ENCODE measurements at places on chromosomes 2 and 18.
A peak's percentile ranks its signal among the peaks of the same experiment; 100 is the strongest.

DNA sequence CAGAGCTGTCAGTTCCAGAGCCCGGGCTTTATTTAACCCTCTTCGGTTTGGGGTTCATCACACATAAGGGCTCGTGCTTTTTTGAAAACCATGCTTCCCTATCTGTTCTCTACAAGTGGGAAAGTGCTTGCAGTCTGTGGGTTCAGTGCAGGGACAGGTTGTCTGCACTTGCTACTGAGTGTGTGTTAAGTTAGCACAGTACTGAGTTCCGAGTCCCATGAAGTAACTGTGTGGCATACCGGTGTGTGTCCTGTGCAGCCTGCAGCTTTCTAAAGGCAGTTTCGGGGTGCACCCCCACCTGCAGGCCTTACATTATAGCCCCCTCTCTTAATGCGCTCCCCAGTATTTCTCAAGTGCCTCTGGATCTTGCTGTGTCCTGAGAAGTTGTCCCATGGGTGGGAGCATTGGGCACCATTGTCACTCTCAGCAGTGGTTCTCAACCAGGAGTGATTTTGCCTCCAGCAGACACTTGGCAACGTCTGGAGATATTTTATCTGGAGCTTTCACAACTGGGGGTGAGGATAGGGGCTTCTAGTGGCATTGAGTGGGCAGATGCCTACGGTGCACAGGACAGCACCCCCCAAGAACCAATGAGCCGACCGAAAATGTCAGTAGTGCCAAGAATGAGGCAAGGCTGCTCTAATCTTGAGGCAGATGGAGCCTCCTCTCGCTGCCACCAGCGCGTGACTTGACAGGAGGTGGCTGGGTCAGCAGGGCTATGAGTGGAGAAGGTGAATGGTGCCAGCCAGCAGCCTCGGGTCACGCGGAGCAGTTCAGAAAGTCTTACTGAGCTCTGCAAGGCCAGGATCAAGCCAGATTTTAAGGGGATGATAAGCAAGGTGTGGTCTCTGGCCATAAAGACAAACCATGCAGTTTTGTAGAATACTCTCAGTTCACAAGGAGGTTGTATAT lies 152.2 kb downstream of the SMAD7 start:
- no peak for DNase-seq

DNA sequence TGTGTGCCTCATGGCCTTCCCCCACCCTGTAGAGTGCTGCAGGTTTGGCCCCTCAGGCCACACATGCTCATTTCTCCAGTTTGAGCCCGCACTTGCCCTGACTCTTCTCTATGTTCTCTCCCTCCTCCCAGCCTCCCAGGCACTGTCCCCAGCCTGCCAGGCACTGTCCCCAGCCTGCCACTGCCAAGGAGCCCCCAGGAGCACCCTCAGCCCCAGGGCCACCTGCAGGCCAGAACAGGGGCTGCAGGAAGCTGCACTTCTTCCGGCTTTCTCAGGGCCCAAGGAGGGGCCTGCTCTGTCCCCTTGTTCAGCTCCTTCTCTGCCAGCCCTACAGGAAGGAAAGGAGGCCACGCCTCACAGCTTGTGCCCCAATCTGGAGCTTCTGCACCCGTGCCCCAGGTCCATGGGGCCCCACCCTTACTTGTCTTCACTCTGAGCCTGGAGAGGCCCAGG lies 31.6 kb downstream of the CYP26B1 start:
- no peak for DNase-seq

GRCh38 chr2:84451579-84451978 lies 7.5 kb downstream of the SUCLG1 start:
- no peak for DNase-seq

- DNase-seq: no peak
Measured at GRCh38 chr2:240990726-240991377, 7.6 kb upstream of the SNED1 start.

- DNase-seq: no peak
Measured at GRCh38 chr18:63965716-63966330, 4.1 kb upstream of the SERPINB8 start.

DNA sequence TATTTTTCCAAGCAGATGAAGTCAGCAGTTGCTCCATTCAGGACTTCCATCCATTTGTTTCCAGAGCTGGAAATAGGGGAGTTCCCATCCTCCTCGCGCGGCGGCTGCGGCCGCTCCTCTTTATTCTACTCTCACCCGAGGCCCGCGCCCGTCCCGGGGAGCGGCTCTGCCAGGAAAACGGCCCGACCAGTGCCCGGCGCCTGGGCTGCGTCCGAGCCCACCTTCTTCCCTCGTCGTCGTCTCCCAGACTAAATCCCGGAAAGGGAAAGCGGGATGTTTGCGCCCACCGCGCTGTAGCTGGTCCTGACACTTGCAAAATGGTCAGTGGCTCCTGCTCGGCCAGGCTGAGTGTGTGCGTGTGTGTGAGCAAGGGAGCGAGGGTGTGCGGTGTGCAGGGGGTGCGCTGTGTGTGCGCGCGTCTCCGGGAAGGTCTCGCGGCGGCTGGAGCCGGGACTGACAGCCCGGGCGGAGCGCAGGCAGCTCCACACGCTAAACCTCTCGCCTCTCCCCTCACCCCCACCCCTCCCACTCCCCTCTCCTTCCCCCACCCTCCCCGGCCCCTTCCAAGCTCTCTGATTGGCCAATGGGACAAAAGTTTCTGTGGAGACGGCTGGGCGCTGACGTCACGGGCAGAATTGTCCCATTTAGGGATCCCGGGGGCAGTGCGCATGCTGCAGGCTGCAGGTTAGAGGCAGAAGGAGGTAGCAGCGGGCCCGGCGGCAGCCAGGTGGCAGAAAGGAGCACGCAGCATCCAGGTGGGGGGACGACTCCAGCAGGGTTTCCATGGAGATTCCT lies at the start of gene NOL4:
Gene NOL4 (minus strand): TSS at position 491 of the 795 bp plus-strand sequence. CDS start 1,660 bp downstream, outside the sequence.
- DNase-seq: no peak

DNA sequence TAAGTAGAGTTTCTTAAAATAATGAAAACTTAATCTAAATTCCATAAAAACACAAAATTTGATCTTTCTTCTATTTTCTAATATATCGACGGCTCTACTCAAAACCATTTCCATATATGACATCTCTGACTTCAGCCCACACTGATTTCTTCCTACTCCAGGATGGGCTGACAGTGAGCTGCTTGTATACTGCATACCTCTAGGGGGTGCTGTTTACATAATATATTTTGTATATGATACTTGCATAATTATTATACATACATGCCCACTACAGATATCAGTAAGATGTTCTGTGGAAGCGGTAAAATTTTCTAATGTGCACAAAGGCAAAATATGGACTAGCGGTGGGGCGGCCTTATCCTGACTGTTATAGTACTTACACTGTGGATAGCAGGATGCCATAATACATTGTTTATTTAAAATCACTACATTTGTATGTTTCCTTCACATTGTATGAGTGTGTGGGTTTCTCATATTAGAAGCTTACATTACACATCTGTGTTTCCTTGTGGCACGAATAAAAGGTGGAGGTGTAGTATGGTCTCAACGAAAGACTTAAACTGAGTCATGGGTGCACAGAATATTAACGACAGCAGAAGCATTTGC lies 66.1 kb upstream of the NXPH2 start:
- no peak for DNase-seq

- DNase-seq: no peak
Measured at GRCh38 chr2:174446531-174446930, 40.3 kb downstream of the GPR155 start.

GRCh38 chr2:37441055-37441454 lies 96.6 kb downstream of the QPCT start:
- DNase-seq: peak; percentile 4

DNA sequence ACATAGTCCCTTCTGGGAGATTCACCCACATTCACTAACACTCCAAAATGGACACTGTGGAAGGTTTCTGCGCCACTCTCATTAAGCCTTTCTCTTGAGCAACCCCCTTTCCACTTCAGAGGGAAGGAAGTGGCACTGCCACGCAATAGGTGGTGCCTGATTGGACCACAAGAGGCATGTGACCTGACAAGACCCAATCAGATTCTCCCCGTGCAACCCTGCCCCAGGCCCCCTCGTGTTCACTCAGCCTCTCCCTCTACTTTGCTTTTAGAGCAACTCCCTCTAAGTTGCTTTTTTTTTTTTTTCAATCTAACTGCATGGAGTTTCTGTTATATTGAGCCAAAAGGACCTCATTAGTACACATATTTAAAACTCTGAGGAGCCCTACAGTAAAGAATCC lies 158.0 kb downstream of the EN1 start:
- no peak for DNase-seq

GRCh38 chr2:230879891-230880290 lies 15.1 kb downstream of the ITM2C start:
- no peak for DNase-seq

- DNase-seq: no peak
Measured at GRCh38 chr2:35365859-35366258, 989.7 kb upstream of the CRIM1 start.
